Stimulated activated CD8-positive, alpha-beta memory T cell treated with anti-CD3 and anti-CD28 coated beads, Interleukin-4, amount 100 ng/mL, for 4 hours (primary cell): ENCODE measurements at places on chromosomes 7 and 10.

DNA sequence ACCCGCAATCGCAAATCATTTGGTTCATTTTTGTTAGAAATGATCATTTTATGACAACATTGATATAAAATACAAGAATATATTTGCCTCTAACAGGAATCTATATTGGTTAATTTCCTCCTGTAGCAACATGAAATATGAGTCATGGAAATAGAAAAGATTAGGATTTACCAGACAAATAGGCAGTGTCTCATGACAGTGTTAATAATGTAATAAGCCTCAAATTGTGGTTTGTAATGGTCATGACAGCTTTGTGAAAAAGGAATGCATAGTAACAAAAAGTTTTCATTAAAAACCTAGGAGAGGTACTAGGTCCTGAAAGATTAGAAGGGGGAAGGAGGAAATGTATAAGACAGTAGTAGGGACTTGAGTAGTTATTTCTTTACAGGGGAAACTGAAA, 7.9 kb upstream of the SLK start:
- no peak for DNase-seq

DNA sequence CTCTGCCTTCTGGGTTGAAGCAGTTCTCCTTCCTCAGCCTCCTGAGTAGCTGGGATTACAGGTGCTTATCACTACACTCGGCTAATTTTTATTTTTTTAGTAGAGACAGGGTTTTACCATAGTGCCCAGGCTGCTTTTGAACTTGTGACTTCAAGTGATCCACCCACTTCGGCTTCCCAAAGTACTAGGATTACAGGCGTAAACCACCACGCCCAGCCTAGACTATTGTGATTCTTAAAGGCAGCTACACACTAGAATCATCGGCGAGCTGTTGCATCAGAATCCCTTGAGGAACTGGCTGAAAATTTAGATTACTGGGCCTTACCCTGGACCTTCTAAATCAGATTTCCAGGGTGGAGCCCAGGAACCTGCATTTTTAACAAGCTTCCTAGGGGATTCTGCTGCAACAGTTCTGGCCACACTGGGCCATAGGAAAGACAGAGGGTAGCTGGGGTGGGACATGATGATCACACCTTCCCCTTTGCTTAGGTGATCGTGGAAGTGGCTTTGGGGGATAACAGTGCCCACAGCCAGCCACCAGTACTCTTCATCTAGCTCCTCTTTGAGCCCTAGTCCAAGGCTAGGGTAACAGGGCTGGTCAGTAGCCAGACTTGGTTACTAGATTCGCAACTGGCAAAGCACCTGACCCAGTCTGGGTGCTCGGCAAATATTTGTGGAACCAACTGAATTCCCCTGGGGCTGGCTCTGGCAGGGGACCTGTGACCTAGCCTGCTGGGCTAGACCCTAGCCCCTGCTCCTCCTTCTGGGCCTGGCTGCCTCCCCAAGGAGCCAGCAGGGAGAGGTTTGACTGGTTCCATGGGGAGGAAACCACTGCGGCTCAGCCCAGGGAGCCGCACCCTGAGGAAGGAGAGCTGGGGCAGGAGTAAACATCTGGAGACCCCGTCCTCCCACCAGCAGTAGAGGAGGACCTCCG, 67.1 kb upstream of the DUSP5 start:
- no peak for DNase-seq

- DNase-seq: no peak
Measured at GRCh38 chr10:121232494-121232893, 365.8 kb downstream of the FGFR2 start.

GRCh38 chr7:47725031-47725780, 143.3 kb upstream of the TNS3 start:
- no peak for DNase-seq

GRCh38 chr7:142974626-142975025, 12.5 kb upstream of the KEL start:
- DNase-seq: no peak

DNA sequence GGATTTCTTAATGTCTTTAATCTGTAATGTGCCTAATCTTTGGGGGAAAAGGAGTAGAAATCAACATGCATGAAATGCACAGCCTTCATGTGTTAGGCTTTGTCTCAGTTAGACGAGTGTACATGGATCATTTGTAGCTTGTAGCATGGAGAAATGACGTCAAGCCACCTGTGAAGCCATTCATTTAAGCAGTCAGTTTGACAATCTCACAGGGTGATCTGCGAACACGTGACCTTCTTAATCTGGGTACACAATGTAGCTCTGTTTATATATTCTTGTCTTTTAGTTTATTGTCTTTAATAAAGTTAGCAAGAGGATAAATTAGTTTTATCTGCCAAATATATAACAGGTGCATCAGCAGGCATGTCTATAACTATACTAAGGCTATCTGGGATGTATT, 351.9 kb upstream of the LRGUK start:
- DNase-seq: no peak

DNA sequence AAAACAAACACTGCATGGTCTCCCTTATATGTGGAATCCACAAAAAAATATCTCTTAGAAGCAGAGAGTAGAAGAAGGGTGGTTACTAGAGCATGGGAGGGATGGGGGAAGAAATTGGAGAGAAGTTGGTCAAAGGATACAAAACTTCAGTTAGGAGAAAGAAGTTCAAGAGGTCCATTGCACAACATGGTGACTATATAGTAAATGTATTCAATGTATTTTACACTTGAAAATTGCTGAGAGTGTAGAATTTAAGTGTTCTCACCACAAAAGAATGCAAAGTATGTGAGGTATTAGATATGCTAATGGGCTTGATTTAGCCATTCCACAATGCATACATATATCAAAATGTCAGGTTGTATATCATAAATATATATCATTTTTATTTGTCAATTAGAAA, 232.0 kb upstream of the CELF2 start:
- DNase-seq: no peak

GRCh38 chr7:102258073-102258748, 28.5 kb upstream of the SH2B2 start:
- DNase-seq: no peak

- DNase-seq: no peak
Measured at GRCh38 chr7:94182721-94183120, 178.6 kb upstream of the BET1 start.

GRCh38 chr10:71605263-71605962, 114.2 kb downstream of the C10orf105 start:
- DNase-seq: no peak

DNA sequence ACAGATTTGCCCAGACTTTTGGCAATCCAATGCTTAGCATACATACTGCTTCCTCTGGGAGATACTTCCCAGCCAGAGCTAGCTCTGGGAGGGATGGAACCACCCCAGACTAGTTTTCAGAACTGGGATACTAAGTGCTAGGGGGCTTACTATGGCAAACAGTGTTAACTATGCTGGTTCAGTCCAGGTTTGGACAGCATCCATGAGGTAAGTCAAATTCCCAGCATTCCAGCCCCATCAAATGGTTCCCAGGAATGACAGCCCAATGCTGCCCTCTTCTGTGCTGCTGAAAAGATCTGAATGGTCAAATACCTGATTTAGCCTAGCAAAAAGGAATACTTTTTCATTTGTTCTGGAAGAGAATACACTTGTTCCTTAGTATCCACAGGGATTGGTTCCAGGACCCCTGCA, 141.7 kb upstream of the CCDC6 start:
- DNase-seq: no peak
